ENCODE measurements at places on chromosomes 5 and 9. TPM values are rescaled to one million over a fixed set of nuclear protein-coding genes. Genes with fewer than 3 reads are reported as not detected.

The WDR38 gene
- total RNA-seq, result not detected

The FRMPD1 gene
- total RNA-seq, result 0.36 TPM

The FOXD1 gene
- 1.3 TPM for total RNA-seq

The OR1J4 gene
- total RNA-seq, result not detected

The ERBIN gene
- 57.5 TPM for total RNA-seq

The ACOT12 gene
- 0.74 TPM for total RNA-seq

The C5orf52 gene
- total RNA-seq, result not detected

The HTR4 gene
- total RNA-seq, result 0.29 TPM

The PCDHB11 gene
- total RNA-seq, result 3.3 TPM

The SLC34A1 gene
- total RNA-seq, result 0.12 TPM

The ZFP37 gene
- total RNA-seq, result 7.4 TPM

The FGF1 gene
- 0.12 TPM for total RNA-seq

The ELAVL2 gene
- total RNA-seq, result 11.6 TPM

DNA sequence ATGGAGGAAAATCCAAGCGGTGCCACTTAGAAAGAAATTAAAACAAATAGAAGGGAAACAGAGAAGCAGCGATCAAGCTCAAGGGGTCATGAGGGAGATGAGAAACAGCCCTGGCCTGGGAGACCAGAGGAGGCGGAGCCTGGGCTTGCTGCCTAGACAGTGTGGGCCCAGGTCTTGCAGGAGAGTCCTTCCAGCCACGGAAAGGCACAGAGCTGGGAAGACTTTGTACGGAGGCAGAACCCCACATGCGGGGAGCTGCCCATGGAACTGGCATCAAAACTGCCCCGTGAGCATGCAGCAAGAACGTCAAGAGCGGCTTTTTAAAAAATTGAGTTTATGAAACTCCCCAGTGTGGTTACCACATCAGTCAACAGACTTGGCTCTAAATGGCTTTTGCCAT is 119.4 kb downstream of the IRX1 start:
- no peak for DNase-seq

DNA sequence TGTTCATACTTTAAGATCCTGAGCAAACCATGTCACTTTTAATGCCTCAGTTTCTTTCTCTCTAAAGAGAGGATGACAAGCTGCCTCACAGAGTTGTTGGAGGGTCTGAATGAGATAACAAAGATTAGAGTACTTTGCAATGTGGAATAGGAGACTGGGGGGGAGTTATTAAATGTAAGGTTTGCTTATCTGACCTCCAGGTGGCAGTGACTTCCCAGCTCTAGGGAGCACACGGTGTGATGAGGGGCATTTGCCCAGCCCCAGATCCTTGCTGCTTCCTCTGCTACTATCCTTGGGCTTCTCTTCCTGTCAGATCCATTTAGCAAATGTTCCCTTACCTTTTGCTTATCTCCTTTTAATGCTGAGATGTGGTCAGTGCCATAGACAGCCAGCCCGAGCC is 30.7 kb downstream of the ENHO start:
- DNase-seq, result no peak

GRCh38 chr5:20605732-20606525 is 617.9 kb upstream of the CDH18 start:
- no peak for DNase-seq

GRCh38 chr5:145943674-145944121 is 7.3 kb downstream of the SH3RF2 start:
- no peak for DNase-seq

DNA sequence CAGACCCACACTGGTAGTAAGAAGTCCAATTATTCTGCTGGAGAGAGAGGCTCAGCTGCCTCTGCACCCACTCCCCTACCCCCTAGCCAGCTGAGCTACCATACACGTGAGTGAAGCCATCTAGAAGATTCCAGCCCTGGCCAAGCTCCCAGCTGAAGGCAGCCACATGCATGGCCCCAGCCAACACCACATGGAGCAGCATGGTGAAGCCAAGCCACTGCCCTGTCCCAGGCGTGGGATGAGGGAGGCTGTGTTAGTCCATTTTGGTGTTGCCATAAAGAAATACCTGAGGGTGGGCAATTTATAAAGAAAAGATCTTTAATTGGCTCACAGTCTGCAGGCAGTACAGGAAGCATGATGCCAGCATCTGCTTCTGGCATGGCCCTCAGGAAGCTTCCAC is 20.0 kb upstream of the VDAC1 start:
- no peak for DNase-seq

GRCh38 chr9:129058965-129059795 is 21.7 kb upstream of the DOLPP1 start:
- DNase-seq, result no peak

DNA sequence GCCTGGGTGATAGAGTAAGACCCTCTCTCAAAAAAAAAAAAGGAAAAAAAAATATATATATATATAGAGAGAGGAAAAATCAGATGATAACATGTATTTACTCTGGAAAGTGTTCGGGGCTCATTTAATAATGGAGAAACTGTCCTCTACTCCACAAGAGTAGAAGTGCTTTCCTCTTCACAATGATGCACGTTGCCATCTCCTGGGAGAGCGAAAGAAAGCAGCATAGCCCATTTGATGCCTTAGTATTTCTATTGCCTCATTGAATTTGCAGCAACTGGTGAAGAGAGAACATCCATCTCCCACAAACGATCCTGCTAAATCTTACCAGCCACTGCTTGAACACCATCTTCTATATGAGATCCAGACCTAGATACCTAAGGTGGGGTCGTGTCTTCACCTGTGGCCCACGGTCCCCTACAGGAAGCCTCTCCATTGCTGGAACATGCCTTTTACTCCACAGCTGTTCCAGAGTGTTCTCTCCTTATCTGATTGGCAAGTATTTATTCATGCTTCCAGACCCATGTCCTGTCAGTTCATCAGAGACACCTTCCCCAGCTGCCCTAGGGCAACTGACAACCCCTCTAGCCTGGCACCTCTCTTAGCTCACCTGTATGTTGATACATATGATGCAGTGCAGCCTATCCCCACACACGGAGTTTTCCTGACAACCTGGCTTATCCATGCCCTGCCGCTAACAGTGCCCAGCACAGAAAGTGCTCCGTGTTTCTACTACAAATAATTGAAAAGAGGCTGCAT is 115.3 kb downstream of the MARCHF11 start:
- DNase-seq, result no peak

GRCh38 chr9:34143116-34143515 is 16.6 kb upstream of the DCAF12 start:
- DNase-seq, result no peak

- DNase-seq, result no peak
Observed at GRCh38 chr5:107604146-107604910, 66.4 kb downstream of the EFNA5 start.

DNA sequence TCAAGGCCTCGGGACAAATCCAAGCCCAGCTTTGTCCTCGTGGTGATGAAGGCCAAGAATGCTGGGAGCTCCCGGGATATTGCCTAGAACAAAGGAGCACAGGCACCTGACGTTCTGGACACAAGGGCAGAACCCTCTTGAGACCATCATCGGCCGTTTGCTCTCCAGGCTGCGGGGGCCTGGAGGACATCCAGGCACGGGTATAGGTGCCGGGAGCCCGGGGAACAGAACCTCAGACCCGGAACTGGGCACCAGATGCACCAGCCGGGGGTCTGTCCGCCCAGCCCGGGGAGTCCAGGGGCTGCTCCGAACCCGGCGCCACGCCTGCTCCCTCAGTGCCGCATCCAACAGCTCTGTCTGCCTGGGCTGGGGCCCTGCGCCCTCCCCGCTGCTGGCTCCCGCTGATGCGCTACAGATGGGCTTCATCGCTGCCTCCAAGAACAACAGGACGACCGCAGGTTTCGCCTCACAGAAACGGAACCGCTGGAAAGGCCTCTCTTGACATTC is 88.0 kb downstream of the ADAMTS2 start:
- peak; percentile 64 for DNase-seq

DNA sequence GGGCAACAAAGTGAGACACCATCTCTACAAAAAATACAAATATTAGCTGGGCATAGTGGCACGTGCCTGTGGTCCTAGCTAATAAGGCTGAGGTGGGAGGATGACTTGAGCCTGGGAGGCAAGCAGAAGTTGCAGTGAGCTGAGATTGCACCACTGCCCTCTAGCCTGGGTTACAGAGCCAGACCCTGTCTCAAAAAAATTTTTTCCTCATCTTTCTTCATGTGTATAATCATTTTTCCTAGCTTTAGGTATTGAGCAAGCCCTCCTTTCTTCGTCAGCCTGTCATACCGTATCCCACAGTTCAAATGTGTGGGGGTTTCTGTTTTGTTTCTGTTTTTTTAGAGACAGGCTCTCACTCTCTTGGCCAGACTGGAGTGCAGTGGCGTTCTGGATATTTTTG is 41.3 kb downstream of the EHMT1 start:
- DNase-seq, result no peak

- DNase-seq, result no peak
Observed at GRCh38 chr5:175107865-175108264, 336.1 kb downstream of the DRD1 start.

GRCh38 chr9:107409581-107410389 is 79.8 kb downstream of the KLF4 start:
- no peak for DNase-seq

GRCh38 chr9:76363032-76363395 is 31.2 kb downstream of the RFK start:
- no peak for DNase-seq

DNA sequence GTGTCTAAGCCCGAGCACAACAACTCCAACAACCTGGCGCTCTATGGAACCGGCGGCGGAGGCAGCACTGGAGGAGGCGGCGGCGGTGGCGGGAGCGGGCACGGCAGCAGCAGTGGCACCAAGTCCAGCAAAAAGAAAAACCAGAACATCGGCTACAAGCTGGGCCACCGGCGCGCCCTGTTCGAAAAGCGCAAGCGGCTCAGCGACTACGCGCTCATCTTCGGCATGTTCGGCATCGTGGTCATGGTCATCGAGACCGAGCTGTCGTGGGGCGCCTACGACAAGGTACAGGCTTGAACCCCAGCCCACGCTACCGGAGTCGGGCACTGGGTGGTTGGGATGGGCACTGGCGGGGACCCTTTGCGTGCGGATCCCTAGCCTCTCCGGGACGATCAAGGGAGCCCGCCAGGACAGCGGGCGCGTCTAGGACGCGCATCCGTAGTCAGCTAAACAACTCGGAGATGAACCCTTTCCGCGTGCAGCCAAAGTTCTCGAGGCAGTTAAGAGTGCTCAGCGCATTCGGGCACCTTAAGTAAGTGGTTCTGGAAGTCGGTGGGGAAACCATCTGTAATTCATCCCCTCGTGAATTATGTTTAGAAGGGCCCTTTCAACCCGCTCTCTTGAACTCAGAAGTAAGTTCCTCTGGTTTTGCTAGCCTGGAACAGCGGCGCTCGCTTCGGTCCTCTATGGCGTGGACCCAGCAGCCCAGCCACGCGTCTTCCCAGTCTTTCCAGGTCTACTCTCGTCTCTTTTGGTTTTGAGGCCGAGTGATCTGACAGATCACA is 1.3 kb downstream of the KCNN2 start:
- no peak for DNase-seq

GRCh38 chr9:130450344-130451003 is 5.7 kb downstream of the ASS1 start:
- DNase-seq, result no peak

DNA sequence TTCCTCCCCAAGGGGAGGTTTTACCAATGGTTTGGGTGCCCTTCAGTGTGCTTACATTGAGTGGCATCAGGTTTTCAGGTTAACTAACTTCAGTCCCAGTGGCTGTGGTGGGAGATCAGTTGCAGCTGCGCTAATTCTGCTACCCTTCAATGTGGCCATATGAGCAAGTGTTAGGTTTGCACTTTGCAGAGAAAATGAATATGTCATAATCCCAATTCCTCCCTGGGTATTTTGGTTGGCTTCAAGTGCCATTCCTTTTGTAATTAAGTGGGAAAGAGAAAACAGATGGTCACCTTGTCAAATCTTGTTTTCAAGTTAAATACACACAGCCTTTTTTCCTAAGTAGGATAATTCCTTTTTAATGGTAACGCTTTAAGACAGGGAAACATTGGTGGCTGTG is 236.2 kb downstream of the TLE4 start:
- DNase-seq, result no peak

GRCh38 chr9:94860678-94861588 is 134.4 kb downstream of the AOPEP start:
- no peak for DNase-seq

DNA sequence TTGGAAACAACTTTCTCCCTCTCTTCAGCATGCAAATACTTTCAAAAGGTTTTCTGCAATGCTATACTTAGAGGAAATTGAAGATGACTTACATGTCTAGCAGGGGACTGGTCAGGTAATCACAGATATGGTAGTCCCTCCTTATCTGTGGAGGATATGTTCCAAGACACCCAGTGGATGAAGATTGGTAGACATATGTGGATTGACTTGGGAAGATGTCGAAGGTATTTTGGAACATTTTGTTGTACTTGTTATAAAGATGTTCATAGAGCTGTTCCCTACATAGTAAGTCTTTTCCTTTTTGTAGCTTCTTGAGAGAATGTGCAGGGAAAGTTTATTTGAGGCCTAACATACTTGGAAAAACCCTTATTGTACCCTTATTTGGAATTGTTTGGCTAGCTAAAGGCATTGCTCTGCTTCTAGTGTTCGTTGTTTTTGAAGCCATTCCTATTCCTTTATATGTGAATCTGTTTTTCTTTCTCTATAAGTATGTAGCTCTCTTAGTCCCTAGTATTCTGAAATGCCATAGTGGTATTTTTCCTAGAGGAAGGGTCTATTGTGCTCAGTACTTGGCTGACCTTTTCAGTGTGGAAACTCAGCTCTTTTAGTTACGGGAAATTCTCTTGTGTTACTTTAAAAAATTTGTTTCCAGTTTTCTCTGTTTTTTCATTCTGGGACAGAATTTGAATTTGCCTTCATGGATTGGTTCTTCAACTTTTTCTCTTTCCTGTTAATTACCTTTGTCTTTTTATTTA is 25.7 kb downstream of the GPR151 start:
- no peak for DNase-seq

DNA sequence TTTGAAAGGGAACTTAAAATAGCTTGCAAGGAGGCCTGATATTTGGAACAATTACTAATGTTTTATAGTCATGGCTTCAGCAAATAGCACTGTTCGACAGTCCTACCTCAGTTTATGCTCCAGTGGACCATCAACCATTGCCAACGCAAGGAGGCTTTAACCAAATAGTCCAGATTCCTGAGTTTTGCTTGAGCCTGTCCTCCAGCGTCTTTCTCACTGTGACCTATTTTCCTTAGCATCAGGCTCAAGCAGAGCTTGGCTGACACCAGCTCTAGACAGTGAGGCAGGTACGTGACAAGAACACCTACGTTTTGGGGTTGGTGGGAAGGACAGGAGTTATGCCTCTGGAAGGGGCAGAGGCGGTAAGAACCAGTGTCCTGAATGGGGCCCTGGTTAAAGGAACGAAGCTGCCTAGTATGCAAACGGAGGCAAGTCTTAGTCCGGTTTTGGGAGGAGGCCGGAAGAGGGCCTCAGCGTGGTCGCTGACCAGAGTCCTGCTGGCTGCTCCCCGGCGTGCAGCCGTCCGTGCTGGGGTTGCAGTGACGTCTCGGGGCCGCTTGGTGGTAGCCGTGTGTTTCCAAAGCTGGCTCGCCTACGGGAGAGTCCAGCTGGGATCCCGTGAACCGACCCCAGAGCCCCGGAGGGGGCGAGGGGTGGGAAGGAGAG is 998 bp upstream of the FGF18 start:
- DNase-seq, result peak; percentile 89
